ENCODE measurements at places on chromosomes 1 and 21. TPM values are rescaled to one million over a fixed set of nuclear protein-coding genes. Genes with fewer than 3 reads are reported as not detected.

FAM163A gene
- not detected for total RNA-seq

BTBD8 gene
- total RNA-seq: 2.1 TPM

AMY1C gene
- total RNA-seq: not detected

C1orf74 gene
- 0.93 TPM for total RNA-seq

TFF3 gene
- total RNA-seq: not detected

FAM110D gene
- not detected for total RNA-seq

VWA1 gene
- 14.0 TPM for total RNA-seq

FCRLB gene
- total RNA-seq: 1.4 TPM

CLCA1 gene
- total RNA-seq: not detected

MMEL1 gene
- total RNA-seq: not detected

LAD1 gene
- not detected for total RNA-seq

IL10 gene
- total RNA-seq: not detected

SLFNL1 gene
- 0.15 TPM for total RNA-seq

CFAP57 gene
- total RNA-seq: 0.50 TPM

TMEM125 gene
- not detected for total RNA-seq

PLEKHN1 gene
- 0.50 TPM for total RNA-seq

OR6N1 gene
- not detected for total RNA-seq

FHAD1 gene
- 0.31 TPM for total RNA-seq

FALEC gene
- not detected for total RNA-seq

MYBPH gene
- total RNA-seq: 1.0 TPM

TTF2 gene
- total RNA-seq: 12.6 TPM

DNAH14 gene
- total RNA-seq: 4.0 TPM

TINAGL1 gene
- 12.2 TPM for total RNA-seq

FCER1G gene
- total RNA-seq: not detected

C1orf185 gene
- not detected for total RNA-seq

SLC6A9 gene
- total RNA-seq: 4.4 TPM

WDR64 gene
- total RNA-seq: not detected

SPATA1 gene
- not detected for total RNA-seq

GBP4 gene
- 0.94 TPM for total RNA-seq

TRIM63 gene
- total RNA-seq: not detected

PPP1R12B gene
- 2.9 TPM for total RNA-seq

LCE1C gene
- not detected for total RNA-seq

SLAMF6 gene
- not detected for total RNA-seq

SELENBP1 gene
- 106 TPM for total RNA-seq

PEAR1 gene
- total RNA-seq: 7.7 TPM

NTRK1 gene
- total RNA-seq: not detected

UBE2Q1 gene
- 22.6 TPM for total RNA-seq

SYT6 gene
- total RNA-seq: not detected

MAP10 gene
- total RNA-seq: 1.4 TPM

PLPPR4 gene
- total RNA-seq: 0.20 TPM

TNN gene
- total RNA-seq: not detected

EPHX1 gene
- total RNA-seq: 427 TPM

RHD gene
- not detected for total RNA-seq

TMEM63A gene
- 12.4 TPM for total RNA-seq

AIDA gene
- 65.0 TPM for total RNA-seq

ARMH1 gene
- total RNA-seq: 2.2 TPM

PPFIA4 gene
- 4.2 TPM for total RNA-seq

FMO3 gene
- total RNA-seq: 7.6 TPM

CELA2B gene
- not detected for total RNA-seq

L1TD1 gene
- not detected for total RNA-seq

CTSS gene
- total RNA-seq: 2.8 TPM

OR14K1 gene
- not detected for total RNA-seq

NCMAP gene
- total RNA-seq: not detected

TYW3 gene
- 5.9 TPM for total RNA-seq

RHBDL2 gene
- not detected for total RNA-seq

Data from cardiac ventricle fibroblast (primary cell).